ENCODE measurements at places on chromosomes 13 and 19.
A peak's percentile ranks its signal among the peaks of the same experiment; 100 is the strongest.

DNA sequence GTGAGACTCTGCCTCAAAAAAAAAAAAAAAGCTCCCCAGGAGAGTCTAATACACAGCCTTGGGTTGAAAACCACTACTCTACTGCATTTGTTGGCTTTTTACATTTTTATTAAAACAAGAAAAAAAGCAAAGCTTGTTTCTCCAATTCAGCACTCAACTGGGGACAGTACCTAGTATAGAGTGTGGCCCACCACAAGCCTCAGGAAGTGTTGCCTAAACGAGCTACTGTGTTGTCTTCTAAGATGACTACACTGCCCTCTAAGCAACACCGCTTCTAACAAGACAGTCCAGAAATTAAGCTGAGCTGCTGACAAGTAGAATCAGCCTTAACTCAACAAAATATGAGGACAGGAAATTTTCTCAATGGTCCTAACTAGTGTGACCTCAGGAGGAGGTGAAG is 522.2 kb downstream of the FGF9 start:
- DNase-seq, result no peak

GRCh38 chr13:96243376-96243775 is 153.5 kb downstream of the HS6ST3 start:
- DNase-seq, result no peak

GRCh38 chr13:33454844-33455705 is 169.5 kb upstream of the STARD13 start:
- no peak for DNase-seq

DNA sequence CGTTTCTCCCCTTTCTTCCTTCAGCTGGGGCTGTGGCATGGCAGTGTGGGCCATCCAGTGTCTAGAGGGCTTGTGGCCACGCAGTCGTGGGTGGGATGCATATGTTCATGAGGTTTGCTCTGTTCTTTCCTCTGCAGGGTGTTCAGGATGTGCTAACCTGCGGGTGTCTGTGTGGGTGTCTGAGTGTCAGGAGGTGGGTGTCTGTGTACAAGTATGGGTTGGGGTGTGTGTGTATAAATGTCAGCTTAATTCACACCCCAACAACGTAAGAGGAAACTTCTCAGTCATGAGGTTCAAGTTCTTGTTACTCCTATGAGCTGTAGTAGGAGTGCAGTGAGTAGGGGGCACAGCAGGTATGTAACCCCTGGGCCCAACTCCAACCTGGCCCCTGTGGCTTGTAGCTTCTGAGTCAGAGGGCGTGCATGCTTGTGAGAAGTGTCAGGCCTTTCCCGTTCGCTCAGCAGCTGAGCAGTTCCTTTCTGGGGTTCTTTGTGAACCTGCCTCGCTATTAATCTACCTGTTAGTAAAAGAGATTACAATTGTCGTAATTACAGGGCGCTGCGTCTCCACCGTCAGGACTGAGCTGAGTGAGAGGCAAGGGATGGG is 49.1 kb downstream of the NFIX start:
- no peak for DNase-seq

GRCh38 chr13:68736961-68737360 is 1370.7 kb upstream of the ATXN8OS start:
- no peak for DNase-seq

DNA sequence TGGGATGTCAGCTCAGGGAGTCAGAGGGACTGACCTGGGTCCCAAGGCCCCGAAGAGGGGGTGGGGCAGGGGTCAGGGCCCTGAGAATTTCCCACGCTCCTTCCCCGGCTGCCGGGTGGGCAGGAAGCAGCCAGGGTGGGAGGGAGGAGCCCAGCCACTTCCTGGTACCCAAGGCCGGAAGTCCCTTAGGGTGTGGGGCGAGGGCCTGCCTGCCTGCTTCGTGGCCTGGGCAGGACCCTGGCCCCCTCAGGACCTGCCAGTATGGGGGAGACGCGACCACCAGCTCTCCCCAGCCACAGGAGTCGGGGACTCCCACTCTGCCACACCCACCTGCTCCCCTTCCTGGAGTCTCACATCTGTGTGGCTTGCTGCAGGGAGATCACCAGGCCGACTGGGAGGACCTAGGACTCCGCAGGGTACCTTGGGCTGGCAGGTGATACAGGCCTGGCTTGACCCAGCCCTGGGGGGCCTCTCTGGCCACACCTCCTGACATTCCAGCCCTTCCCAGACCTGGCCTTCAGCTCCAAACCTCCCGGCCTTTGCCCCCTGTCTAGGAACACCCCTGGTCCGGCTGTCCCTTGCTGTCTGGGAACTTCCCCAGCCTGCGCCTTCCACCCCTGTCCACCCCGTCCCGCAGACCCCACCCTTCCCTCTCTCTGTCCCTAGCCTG is 9.8 kb upstream of the CIRBP start:
- DNase-seq, result no peak

- no peak for DNase-seq
Measured at GRCh38 chr13:111503905-111504695, 183.7 kb downstream of the TEX29 start.

DNA sequence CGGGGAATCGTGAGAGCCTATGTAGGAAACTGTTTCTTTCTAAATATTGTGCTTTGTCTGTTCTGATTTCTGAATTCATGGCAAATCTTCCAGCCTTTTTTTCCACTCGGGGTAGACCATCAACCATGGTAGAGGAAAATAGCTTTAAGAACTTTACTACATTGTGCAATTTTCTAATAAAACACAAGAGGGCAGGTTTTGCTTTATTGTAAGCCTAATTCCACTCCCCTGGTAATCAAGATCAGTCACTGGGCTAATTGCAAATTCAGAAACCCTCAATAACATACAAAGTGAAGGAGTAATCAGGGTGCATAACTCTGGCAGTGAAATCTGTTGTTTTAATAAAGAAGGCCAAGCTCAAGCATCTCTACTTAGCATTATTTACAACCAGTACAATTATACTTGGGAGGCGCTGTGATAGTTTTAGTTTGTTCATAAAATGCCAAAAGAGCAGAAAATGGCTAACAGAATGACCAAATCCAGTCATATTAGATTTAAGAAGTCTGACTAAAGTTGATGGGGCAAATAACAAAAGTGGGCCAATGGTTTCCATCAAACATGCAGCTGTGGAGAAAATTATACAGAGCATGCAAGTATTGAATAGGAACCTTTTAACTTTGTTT is 43.8 kb downstream of the DCT start:
- DNase-seq, result peak; percentile 11

DNA sequence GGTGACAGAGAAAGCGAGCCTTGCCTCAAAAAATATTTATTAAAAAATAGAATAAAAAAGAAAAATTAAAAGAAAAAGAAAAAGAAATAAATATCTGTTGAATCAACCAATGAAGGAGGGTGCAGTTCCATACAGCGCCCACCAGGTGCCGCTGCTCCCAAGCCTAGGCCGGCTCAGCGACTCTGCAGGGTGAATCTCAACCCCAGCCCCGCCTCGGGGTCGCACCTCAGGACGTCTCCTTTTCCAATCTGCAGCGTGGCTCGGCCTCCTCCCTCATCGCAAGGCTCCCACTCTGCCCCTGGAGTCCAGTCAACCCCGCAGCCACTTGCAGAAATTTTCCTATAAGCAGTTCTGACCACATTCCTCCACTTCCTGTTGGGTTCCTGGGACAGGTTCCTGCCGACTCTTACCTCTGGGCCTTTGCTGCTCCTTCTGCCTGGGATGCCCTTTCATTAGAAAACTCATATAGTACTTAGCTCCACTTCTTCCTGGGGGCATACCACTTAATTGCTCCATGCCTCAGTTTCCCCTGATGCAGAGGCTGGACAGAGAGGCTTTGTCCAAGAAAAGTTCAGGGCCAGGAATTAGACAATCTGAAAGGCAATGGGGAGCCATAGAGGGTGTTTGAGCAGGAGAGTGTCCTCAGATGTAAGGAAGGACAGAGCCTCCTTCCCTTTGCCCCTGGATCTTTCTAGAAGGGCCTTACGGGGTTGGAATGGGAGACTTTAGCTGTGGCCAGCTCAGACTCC is 24.3 kb downstream of the NFILZ start:
- DNase-seq, result peak; percentile 69

GRCh38 chr19:15701757-15702533 is 25.9 kb upstream of the OR10H2 start:
- no peak for DNase-seq

DNA sequence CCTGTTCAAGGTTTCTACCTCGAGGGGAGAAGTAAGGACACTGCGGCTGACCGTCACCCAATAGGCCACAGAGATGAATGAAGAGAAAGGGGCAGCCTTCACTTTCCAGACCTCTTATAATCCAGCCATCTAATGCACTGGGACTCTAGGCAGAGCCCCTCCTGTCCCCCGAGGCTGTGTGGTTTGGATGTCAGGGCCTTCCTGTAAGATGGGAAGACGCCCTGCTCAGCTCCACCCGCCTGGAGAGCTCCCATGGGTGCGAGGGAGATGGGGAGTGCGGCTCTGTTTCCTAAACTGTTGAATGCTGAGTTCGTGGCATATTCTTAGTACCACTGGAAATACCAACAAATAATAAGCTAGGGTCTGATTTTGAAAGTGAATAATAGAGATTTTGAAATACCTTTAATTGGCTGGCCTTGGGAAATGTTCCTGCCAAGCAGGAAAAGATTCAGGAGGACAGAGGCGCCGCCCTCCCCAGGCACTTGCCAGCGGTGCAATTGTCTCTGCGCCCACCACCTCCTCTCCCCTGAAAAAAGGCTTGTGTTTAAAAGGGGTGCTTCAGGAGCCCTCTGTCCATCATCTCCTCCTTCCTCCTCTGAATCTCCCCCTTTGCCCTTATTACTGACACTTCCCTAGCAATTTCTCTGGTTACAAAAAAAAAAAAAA is 85.4 kb upstream of the GPR183 start:
- no peak for DNase-seq

GRCh38 chr13:68375004-68375403 is 1144.9 kb upstream of the PCDH9 start:
- no peak for DNase-seq

GRCh38 chr13:42981317-42981716 is 10.7 kb downstream of the EPSTI1 start:
- DNase-seq, result no peak

- DNase-seq, result no peak
Measured at GRCh38 chr19:2289714-2290435, 7.9 kb upstream of the PEAK3 start.

- DNase-seq, result no peak
Measured at GRCh38 chr19:887072-887471, 5.9 kb downstream of the MED16 start.

DNA sequence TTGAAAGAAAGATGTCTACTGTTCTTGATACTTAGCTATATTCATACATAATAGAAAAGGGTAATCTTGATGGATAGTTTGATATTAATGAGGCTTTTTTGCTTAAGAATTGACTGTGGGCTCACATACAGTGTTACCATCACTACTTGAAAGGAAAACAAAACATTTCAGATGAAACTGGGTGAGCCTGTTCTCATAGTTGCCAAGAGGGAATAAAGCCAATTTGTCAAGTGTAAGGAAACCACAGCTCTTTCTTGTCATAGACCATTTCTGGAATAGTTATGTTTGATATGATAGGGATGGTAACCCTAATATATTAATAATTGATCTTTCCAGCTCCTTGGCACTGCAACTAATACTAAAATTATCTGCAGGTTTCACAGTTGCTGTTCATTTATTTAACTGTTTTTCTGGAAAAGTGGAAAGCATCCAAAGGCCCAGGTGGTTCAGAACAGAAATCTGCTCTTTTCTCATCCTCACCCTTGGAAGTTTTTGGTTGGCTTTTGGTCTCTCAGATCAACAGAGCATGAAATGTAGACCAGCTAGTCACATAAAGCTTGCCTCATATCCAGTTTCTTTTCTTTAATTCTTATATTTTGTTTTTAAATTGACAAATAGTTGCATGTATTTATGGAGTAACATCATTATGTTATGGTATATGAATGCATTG is 43.2 kb downstream of the ARHGEF7 start:
- DNase-seq, result no peak

DNA sequence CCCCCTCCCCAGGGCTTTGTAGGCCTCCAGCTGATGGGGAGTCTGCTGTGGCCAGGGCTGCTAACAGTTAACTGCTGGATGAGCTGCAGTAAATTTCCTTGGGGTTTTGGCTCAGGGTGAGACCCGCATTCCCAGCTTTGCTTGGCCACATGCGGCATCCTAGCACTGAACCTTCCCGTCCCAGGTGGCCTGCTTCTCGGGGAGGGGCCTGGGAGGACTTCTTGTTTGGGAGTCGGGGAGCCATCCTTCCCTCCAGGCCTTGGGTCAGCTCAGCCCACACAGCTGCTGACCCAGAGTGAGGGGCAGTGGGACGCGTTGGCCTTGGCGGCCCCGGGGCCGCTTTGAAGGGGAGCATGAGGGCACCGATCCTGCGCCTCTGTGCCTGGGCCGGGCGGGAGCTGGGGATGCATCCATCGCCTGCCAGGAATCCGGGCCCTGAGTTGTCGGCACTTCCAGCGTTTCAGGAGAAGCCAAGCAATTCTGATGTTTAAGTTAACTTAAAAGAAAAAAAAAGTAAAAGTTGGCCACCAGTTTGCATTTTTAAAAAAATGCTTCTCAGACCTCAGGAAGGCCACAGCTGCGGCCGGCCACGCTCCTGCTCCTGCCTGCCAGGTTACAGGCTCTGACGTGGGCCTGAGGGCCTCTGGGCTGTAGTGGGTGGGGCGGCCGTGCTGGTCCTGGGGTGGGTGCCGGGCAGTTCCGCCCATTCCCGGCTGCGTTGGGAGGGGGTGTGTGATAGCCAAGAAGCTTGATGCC is 27.7 kb downstream of the CRTC1 start:
- no peak for DNase-seq

GRCh38 chr19:41783612-41784011 is 12.8 kb upstream of the CEACAM3 start:
- DNase-seq, result no peak

GRCh38 chr13:49791315-49791710 is 1.2 kb downstream of the KPNA3 start:
- peak; percentile 7 for DNase-seq

- no peak for DNase-seq
Measured at GRCh38 chr19:54001496-54001895, 10.1 kb downstream of the CACNG6 start.

GRCh38 chr13:20389696-20390525 is 135.7 kb downstream of the CRYL1 start:
- no peak for DNase-seq

- DNase-seq, result no peak
Measured at GRCh38 chr19:15240515-15240914, 8.3 kb upstream of the EPHX3 start.

- DNase-seq, result no peak
Measured at GRCh38 chr19:3073931-3074595, 11.8 kb upstream of the TLE5 start.

GRCh38 chr13:47990427-47990826 is 10.6 kb downstream of the SUCLA2 start:
- no peak for DNase-seq
